Germinal center (tissue), 1 donor: ENCODE measurements at places on chromosomes 16 and 17.

DNA sequence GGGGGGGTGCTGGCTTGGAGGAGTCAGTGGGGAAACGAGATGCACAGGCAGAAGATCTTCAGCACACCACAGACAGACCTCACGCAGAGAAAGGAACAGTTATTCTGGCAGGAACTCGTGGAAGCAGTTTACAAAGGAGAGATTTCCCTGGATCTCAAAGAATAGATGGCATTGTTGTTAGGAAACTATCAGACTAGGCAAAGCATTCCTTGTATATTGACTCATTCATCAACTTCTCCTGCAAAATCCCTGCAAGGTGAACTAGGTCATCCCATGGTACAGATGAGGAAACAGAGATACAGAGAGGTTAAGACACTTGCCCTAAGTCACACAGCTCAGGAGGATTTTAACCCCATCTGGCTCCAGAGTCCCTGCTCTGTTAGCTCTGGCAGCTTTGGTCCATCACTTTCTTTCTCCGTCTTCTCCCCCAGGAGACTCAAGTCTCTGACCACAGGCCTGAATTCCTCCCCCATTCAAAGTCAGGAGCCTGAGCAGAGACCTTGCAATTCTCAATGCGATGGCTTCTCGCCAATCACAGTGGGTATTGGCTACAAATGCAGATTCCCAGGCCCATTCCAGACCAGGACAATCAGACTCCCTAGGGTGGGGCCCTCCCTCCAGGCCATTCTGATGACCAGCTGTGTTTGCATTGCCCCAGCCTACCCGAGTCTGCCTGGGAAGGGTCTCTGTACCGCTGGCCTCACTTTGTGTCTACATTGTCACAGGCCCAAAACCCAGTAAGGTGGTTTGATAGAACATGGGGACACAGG, 56.4 kb downstream of the LITAF start:
- DNase-seq = no peak

DNA sequence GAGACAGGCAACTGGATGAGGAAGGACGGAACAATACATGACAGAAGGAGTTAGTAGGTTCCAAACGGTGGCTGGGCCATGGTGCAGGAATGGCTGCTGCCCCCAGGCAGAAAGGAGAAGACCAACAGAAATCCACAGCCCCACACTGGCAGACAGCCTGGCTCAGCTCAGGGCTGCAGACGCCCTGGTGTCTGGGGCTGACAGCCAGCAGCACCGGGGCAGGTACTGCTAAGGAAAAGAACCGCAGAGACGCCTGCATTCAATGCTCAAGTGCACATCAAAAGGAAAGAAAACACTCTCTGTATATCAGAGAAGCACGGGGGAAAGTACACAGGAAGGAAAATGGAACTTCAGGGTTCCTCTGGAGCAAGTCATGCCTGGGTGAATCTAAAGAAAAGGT, 53.4 kb downstream of the GAS7 start:
- DNase-seq = no peak

- no peak for DNase-seq
Observed at GRCh38 chr17:76432712-76433336, 20.1 kb downstream of the UBE2O start.

- no peak for DNase-seq
Observed at GRCh38 chr16:72468582-72468981, 296.6 kb upstream of the PMFBP1 start.
